T-helper 9 cell (primary cell): ENCODE measurements at places on chromosomes 6 and 20.
A peak's percentile ranks its signal among the peaks of the same experiment; 100 is the strongest.

- DNase-seq = no peak
Measured at GRCh38 chr6:157990321-157991066, 8.8 kb downstream of the SYNJ2 start.

DNA sequence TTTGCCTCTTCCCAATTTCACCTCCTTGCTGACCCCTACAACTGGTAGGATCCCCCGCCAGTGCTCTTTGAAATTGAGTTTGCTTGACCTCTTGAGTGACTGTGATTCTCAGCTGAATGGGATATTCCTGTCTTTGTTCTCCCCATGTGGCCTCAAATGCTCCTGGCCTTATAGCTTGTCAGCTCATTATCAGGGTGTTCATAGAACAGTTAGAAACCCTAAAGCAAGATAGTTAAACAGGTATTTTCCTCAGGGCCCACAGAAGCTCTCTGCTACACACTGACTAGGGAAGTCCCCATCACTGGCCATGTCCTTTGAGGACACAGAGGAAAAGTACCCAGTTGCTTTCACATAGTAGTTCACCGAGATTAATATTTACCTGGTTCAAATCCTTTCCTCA lies 211.5 kb upstream of the DTNBP1 start:
- DNase-seq = no peak

DNA sequence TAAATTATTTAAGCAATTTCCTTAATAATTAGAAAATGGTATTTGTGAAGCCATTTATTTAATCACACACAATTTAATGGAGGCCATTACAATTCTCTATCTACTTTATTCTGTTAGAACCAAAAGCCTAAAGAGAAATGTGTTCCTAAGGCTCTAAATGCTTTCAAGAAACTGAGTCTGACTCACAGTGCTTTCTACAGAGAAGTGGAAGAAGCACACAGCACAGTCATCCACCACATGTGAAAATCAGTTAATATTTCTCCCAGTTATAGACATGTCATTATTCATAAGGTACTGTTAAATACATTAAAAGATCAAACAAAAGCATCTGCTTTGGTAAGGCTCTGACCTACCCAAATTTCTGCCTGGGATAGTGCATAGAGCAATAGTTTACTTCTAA lies 214.4 kb downstream of the ALDH8A1 start:
- DNase-seq = no peak

GRCh38 chr6:90158936-90159335 lies 137.7 kb downstream of the BACH2 start:
- no peak for DNase-seq

GRCh38 chr6:152946995-152947394 lies 35.8 kb downstream of the FBXO5 start:
- DNase-seq = no peak

DNA sequence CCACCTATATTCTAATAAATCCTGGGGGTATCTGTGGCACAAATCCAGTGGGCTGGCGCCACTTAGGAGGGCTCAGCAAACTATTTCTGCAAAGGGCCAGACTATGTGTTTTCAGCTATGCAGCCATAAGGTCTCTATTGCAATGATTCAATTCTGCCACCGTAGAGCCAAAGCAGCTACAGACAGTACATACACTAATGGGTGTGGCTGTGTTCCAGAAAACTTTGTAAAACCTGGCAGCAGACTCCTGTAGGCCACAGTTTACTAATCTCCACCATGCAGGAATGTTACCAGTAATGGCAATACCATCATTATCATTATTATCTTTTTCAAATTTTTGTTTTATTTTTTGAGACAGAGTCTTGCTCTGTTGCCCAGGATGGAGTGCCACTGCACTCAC lies 65.7 kb downstream of the SULF2 start:
- DNase-seq = no peak

DNA sequence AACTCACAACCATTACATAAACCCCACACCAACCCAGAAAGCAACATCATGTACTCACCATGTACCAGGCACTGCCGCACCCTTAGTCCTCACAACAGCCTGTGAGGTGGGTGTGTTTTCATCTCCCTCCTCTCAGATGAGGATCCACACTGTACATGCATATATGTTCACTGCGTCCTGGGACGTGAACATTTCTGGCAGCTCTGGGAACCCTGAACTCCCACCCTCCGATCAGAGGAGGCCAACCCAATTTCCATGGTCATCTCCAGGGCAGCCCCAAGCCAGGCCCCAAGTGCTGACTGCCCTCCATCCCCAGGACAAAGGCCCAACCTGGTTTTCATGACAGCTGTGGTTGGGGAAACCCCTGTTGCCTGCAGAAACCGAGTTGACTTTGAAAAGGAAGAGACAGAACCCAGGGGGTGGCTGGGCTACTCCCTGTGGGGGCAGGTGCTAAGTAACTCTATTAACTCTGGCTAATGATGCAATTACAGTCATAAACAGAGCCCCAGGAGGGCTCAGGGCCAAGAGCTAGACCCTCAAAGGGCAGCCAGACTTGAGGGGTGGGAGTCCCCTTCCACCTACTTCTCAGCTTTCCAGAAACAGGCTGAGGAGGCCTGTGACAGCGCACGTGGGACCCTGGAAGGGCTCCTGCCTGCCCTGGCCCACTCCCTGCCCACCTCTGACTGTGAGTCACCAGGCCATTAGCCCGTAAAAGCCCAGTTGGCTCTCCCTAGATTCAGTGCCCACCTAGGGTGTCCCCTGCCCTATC lies 2.6 kb downstream of the TFEB start:
- DNase-seq = peak; percentile 51

GRCh38 chr20:59163631-59164530 lies at the start of gene ZNF831:
ZNF831 (plus strand) TSS chr20:59163821; CDS start chr20:59191020, 27,199 bp downstream.
- no peak for DNase-seq

GRCh38 chr6:90068264-90068663 lies 174.0 kb downstream of the GJA10 start:
- DNase-seq = no peak

DNA sequence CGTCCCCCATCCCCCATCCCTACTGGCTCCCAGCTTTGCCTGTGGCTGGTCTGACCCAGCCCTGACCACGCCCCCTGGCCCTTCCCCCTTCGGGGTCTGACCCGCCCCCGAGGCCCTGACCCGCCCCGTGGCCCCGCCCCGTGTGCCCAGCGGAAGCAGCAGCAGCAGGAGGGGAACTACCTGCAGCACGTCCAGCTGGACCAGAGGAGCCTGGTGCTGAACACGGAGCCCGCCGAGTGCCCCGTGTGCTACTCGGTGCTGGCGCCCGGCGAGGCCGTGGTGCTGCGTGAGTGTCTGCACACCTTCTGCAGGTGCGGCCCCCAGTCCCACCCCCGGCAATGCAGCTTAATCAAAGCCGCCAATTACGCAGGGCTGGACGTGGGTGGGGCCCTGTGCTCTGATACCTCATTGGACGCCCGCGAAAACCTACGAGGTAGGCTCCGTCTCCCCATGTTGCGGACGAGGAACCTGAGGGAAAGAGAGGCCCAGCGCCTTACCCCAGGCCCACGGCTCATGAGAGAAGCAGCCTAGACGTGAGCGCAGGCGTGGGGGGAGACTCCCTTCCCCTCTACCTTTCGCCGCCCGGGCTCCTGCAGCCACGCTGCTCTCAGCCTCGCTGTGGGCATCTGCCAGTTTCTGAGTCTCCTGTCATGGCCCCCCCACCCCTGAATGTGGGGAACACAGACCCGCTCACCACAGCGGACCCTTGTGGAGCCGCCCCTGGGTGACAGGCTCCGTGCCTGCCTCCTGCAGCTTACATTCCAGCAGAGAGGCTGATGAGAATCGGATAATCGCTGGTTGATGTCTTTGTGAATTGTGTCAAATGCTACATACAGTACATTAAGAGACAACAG lies 12.8 kb downstream of the RBCK1 start:
- no peak for DNase-seq

GRCh38 chr6:151285122-151285521 lies 45.4 kb downstream of the AKAP12 start:
- DNase-seq = no peak

GRCh38 chr6:5162355-5162754 lies 77.2 kb downstream of the PPP1R3G start:
- no peak for DNase-seq

GRCh38 chr6:129393654-129394053 lies 316.3 kb downstream of the ARHGAP18 start:
- no peak for DNase-seq

DNA sequence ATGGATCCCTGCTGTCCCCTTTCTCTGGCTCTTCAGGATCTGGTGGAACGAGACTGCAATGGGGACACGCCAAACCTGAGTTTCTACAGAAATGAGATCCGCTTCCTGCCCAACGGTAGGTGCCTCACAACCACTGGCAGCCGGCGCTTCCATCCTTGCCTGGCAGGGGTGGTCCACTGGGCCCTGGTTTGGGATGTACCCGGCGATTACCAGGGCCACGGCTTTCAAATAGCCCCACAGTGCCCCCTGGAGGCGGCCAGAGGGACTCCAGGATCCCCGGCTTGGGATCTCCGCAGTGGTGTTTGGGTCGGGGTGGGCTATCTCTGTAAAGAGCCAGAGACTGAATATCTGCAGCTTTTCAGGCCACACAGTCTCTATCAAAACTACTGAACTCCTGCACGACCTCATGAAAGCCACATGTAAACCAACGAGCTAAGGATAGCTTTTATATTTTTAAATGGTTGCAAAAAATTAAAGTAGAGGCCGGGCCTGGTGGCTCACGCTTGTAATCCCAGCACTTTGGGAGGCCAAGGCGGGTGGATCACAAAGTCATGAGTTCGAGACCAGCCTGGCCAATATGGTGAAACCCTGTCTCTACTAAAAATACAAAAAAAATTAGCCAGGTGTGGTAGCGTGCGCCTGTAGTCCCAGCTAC lies 3.7 kb downstream of the OGFR start:
- peak; percentile 79 for DNase-seq

GRCh38 chr20:35004051-35004725 lies 48.5 kb downstream of the MYH7B start:
- no peak for DNase-seq

- DNase-seq = no peak
Measured at GRCh38 chr20:50415021-50415515, 95.1 kb upstream of the PTPN1 start.

- DNase-seq = no peak
Measured at GRCh38 chr6:8831366-8832152, 396.2 kb upstream of the SLC35B3 start.

DNA sequence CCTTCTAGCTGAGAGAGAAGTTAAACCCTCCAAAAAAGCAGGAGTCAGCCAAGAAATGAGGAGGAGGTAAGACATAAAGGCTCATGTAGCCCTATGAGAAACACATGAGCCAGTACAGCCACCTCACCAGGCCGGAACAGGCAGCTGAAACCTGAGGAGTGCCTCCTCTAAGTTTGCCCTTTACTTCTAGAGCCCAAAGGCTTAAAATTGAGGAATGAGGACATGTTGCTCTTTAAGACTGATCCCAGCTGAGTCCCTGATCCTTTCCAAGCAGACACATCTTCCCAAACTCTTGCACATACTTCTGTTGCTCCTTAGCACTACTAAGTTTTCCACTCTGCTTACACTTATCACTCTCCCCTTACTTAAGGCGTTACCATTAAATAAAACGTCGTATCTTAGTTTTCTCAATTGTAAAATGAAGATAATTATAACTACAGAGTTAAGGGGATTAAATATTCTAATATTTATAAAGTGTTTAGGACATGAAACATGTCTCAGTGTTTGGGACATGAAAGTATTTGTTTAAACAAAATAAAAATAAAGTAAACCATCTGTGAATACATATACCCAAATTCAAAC lies 124.0 kb downstream of the OGFRL1 start:
- no peak for DNase-seq

GRCh38 chr20:13469262-13469661 lies 169.5 kb downstream of the TASP1 start:
- no peak for DNase-seq
